ENCODE measurements at places on chromosomes 4 and X. TPM values are rescaled to one million over a fixed set of nuclear protein-coding genes. Genes with fewer than 3 reads are reported as not detected.

TRIM75 gene
- not detected for polyA plus RNA-seq

ADH1B gene
- polyA plus RNA-seq = not detected

HPGDS gene
- not detected for polyA plus RNA-seq

NEXMIF gene
- polyA plus RNA-seq = 0.01 TPM

IL1RAPL1 gene
- 1.6 TPM for polyA plus RNA-seq

CLDN2 gene
- polyA plus RNA-seq = not detected

PHKA2 gene
- 15.2 TPM for polyA plus RNA-seq

SAP30 gene
- polyA plus RNA-seq = 4.9 TPM

GAGE13 gene
- not detected for polyA plus RNA-seq

RNF128 gene
- polyA plus RNA-seq = 14.7 TPM

MAGEB10 gene
- not detected for polyA plus RNA-seq

BEX2 gene
- 6.5 TPM for polyA plus RNA-seq

- DNase-seq = no peak
Observed at GRCh38 chr4:36675436-36675835, 394.0 kb downstream of the DTHD1 start.

DNA sequence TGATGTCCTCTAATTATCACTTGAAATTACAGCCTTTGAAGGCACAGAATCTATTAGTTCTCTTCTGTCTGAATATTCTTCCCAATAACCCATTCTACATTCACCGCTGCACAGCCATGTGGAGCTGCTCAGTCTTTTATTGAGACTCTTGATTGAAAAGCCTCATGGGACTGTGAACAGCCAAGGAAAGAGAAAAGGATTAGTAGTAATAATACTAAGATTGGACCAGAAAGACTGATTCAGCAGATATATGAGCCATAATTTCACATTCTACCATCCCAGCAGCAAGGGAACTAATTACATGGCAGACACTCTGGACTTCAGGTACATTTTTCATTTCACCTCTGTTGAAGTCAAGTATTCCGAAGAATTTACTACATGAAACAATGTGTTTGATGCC lies 2471.7 kb downstream of the ARAP2 start:
- no peak for DNase-seq

DNA sequence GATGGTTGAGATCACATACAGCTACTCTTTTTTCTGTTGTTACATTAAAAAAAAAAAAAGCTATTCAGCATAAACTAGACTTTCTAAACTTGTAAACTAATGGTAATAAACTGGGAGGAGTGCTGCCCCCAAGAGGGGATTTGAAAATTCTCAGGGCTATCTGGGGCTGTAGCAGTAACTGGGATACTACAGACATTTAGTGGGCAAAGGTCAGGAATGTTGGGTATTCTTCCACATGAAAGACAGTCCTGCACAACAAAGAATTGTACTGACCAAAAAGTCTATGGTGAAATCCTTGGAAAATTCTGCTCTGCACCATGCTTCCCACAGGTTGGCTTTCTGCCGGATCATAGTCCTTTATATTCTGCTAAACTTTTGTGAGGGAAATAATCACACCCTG lies 232.6 kb upstream of the BOD1L1 start:
- DNase-seq = no peak

DNA sequence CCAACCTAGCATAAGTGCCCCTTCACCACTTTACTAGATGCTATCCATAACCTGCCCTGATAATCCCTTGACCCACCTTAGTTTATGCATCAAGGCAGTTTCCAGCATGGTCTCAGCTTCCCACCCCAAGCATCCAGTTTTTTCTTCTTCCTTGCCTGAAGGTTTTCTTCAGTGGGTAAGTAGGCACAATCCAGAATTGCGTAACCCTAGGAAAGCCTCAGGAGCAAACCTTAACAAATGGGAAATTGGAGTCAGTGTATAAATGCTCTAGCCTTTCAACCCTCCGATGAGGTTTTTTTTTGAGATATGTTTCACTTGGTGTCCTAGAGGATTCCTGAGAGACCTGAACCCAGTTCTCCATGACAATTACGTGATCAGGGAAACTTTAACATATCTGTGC lies 614.0 kb upstream of the BOD1L1 start:
- DNase-seq = no peak

- no peak for DNase-seq
Observed at GRCh38 chr4:168737806-168738172, 240.9 kb downstream of the PALLD start.

GRCh38 chr4:77193511-77194102 lies 36.6 kb downstream of the CCNG2 start:
- no peak for DNase-seq

DNA sequence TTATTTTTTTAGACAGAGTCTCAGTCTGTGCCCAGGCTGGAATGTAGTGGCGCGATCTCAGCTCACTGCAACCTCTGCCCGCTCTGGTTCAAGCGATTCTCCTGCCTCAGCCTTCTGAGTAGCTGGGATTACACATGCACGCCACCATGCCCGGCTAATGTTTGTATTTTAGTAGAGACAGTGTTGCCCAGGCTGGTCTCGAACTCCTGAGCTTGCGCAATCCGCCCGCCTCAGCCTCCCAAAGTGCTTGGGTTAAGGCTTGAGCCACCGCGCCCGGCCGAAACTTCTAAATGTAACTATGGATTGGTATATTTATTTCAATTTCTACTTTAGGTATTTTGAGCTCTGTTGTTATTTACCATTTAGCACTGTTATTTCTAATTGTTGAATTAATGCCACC lies 79.4 kb downstream of the FAM193A start:
- DNase-seq = no peak

DNA sequence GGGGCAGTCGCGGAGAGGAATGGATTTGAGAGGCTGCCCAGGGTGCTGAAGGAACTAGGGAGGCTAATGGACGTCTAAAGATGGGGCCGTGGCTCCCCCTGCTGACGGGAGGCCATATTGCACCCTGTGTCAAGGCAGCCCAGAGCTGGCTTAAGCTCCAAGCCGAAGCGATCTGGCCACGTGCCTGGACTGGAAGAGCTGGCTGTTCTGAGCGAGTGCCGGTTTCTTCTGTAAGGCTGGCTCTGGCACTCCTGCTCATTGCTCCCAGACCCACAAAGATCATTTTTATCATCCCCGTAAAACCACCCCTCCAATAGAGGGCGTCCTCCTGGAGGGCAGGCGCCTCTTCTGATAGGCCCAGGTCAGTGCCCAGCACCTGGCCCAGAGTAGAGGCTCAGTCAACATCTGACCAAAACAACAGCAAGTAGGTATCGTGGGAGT lies 5.6 kb downstream of the PNCK start:
- no peak for DNase-seq

- DNase-seq = peak; percentile 25
Observed at GRCh38 chr4:6953751-6954380, 44.2 kb downstream of the TBC1D14 start.

DNA sequence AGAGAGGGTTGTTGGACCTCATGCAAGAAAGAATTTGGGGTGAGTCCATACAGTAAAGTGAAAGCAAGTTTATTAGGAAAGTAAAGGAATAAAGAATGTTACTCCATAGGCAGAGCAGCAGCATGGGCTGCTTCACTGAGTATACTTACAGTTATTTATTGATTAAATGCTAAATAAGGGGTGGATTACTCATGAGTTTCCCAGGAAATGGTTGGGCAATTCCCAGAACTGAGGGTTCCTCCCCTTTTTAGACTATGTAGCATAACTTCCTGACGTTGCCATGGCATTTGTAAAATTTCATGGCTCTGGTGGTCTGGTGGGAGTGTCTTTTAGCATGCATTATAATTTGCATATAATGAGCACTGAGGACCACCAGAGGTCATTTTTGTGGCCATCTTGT lies 16.7 kb downstream of the PPP4R3C start:
- DNase-seq = no peak

DNA sequence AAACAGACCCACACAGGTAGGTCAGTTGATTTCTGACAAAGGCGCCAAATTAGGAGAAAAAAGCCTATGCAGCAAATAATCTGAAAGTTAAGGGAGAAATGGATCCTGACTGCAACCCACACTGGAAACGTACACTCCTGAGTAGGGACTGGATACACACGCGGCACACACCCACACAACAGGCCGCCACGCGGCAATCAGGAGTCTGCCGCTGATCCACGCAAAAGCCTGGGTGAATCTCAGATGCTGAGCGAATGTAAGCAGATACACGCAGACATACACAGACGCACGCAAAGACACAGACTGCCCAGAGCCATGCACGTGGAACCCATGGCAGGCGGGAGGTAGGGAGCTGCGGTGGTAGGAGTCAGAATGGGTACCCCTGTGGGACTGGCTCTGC lies 21.7 kb downstream of the LRPAP1 start:
- DNase-seq = no peak

- no peak for DNase-seq
Observed at GRCh38 chrX:38036466-38036865, 30.1 kb downstream of the SYTL5 start.

DNA sequence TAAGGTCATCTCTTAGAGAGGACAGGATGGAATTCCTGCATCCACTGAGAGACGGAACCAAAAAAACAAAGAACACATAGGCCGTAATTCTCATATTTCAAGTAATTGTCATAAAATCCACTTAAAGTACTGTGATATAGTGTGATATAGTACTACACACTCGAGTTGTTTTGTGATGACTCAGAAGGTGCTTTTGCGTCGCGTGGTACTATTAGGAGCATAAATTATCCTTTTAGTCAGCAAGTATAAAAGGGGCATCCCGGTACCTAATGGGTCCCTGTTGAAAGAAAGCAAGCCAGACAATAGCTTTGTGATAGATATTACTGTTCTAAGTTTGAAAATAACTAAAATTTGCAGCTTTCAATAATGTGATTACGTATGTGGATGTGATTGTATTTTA lies 55.3 kb downstream of the GPR143 start:
- no peak for DNase-seq

GRCh38 chrX:24204958-24205357 lies 55.4 kb downstream of the ZFX start:
- DNase-seq = no peak

DNA sequence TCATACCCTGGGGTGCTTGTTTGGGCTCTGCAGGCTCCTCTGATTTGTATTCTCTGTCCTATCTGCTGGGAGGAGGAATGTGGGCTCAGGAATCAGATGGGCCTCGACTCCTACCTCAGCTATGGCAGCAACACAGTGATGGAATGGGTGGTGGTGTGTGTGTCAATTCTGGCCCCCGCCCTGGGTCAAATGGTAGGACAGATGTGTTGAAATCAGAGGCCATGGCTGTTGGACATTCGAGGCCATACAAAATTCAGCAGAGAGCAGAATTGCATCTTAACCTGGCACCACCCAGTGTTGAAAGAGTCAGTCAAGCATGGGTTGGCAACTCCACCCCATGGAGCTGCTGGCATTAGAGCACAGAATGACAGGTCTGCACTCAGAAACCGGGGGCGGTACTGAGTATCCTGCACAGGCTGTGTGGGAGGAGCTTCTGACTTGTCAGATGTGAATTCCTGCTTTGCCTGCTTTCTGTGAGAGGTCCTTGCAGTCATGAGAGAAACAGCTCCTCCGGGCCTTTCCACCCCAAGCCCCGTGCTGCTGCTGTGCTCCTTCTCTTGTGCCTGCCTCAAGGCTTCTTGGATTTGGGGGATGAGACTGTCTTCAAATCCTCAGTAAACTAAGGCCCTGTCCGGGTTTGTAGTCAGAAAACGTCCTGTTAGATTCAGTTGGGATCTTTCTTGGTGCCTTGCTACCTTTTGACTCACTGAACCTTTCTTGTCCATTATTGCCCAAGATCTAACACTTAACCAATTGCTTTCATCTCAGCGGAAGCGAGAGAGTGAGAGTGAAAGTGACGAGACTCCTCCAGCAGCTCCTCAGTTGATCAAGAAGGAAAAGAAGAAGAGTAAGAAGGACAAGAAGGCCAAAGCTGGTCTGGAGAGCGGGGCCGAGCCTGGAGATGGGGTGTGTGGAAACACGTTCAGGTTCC lies 13.0 kb downstream of the DKC1 start:
- DNase-seq = no peak

DNA sequence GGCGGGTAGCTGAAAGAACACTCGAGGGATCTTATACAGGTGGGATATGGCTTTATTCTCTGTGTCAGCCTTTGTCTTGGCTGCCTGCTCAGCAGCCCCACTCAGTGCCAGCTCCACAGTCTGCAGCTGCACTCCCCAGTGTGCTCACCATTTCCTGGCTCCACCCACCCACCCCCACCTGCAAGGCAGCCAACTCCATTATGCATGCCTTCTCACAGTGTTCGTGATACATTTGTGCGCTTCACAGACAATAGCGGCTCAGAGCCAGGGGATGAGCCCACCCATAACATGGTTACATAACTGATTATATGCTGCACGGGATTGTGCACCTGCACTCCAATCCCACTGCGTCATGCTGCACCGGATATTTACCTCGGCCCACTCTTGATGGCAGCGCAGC lies 8.8 kb upstream of the TMEM128 start:
- no peak for DNase-seq
